ENCODE measurements at places on chromosomes 6 and 20.
A peak's percentile ranks its signal among the peaks of the same experiment; 100 is the strongest.

GRCh38 chr20:6295867-6296256, 173.0 kb upstream of the FERMT1 start:
- DNase-seq: no peak

GRCh38 chr6:88870717-88871330, 92.6 kb downstream of the RNGTT start:
- DNase-seq: peak; percentile 85

DNA sequence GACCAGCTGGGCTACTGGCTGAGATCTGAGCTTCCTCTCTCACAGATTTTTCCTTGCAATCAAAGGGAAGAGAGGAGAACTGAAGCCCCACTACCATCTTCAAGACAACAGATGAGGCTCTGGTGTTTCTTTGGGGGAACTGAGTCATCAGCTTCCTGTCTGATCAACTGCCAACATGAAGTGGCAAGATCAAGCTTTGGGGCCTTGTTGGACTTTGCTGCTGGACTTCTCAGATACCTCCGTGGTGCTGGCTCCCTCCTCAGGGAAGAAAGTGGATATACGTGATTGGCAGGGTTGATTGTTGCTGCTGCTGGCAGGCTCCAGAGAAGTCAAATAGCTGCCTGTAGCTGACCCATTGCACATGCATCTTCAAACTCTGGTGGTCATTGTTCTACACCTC, 3.6 kb upstream of the TOX2 start:
- peak; percentile 80 for DNase-seq

GRCh38 chr6:24547243-24547642, 52.5 kb downstream of the ALDH5A1 start:
- DNase-seq: peak; percentile 35

DNA sequence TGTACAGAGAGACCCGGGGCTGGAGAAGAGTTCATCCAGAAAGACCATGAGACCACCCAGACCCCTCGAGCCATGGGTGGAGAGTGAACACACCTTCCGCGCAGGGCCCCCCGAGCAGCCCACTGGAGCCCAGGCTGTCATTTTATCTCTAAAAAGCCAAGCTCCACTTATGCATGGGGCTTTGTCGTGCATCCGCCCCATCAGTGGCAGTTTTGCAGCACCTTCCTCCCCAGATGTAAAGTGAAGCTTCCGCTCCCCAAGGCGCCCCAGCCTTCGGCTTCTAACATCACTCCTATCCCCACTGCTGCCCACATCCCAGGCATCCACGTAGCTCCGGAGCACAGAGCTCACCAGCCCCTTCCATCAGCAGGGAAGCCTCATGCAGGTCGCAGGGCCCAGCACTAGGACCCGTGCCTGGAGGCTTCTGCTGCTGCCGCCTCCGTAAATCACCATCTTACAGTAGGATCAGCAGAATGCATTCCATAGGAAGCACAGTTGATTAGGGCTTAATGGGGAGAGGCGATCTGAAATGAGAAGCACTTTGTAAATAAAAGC, 301.1 kb downstream of the TAF4 start:
- no peak for DNase-seq

- DNase-seq: peak; percentile 27
Measured at GRCh38 chr6:132490024-132490423, 22.9 kb downstream of the STX7 start.

DNA sequence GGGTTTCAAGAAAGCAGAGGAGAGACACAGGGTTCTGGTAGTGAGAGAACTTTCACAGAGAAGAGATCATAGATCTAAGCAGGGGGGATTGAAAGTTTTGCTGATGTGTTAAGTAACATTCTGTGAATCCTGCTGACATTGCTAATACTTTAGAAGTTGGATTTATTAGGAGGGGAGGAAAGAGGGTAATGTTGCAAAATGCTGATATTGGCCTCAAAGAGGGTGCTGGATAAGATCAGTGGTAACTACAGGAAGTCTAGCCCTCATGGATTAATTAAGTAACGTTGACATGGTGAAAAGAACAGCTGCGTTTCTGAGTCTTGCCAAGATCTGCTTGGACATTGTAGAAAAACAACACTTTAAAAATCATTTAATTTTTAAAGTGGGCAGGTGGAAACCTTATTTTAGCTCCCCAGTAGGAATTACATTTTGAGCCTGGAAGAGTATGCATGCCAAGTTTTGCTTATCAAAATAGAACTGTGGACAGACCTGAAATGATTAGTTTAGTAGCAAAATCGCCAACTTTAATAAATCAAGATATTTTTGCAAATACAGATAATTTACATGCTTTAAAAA, 606.0 kb upstream of the HTR1E start:
- no peak for DNase-seq

- DNase-seq: peak; percentile 35
Measured at GRCh38 chr6:139655783-139656705, 281.6 kb upstream of the CITED2 start.

DNA sequence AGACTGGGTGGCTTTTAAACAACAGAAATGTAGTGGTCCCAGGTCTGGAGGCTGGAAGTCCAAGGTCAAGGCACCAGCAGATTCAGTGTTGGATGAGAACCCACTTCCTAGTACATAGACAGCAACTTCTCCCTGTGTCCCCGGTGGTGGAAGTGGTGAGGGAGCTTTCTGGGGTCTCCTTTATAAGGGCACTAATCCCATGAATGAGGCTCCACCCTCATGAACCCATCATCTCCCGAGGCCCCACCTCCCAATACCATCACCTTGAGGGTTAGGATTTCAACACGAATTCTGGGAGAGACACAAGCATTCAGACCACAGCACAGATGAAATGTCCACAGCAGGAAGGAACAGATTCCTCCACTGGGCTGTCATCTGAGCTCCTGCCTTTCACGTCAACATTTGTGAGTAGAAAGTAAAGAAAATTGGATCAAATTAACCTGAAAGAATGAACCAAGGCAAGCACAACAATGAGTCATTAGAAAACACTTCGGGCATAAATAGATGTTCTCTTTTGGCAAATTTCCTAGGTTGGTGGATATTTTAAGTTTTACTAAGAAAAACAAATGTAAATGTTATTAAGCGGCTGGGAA, 130.7 kb downstream of the RNASET2 start:
- DNase-seq: peak; percentile 88

- DNase-seq: no peak
Measured at GRCh38 chr6:148906386-148906785, 159.6 kb downstream of the UST start.

GRCh38 chr6:3455147-3455568, 1.7 kb downstream of the SLC22A23 start:
- DNase-seq: no peak

DNA sequence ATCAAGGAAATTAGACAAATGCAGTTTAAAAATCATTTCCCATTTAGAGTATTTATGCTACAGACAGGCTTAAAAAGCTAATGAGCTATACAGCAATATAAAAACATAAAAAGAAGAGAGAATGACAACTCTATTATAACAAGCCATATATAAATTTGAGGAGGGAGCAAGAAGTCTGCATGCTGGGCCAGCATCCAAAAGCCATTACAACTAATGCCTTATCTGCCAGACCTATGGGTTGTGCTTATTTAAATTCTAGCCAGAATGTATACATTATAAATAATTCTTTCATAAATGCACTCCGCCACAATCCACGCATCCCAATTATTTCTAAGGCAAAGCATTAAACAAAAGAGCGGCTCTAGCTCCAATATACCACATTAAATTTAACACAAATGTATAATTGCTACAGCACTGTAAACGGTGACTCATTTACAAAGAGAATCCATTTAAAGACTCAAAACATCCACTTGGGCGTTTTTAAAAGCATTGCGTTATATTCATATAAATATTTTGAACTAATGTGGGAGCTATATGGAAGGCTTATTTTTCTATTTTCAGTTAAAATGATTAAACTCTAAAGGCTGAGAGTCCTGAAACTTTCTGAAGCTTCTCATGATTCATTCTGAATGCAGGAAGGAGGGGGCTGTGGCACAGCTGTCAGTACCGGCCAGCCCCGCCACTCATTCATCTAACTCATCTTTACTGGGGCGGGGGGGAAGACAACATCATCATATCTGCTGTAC, 37.7 kb upstream of the RAB22A start:
- DNase-seq: peak; percentile 6

DNA sequence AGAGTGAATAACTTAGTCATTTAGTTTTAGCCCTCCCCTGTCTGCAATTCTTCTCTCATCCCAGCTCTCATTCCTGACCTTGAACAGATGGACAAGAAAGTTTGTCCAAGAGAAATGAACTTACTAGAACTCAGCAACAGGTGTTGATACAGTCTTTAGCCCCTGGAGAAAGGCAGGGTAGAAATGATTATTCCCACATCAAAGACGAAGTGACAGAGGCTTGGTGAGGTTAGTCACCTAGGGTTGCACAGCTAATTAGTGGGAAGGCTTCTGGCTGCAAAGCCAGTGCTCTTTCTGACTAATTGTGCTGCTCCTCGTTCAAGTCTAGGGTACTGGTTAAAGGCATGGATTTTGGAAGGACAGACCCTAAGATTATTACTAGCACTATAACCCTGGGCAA, 4.5 kb downstream of the ZDHHC14 start:
- DNase-seq: no peak

- DNase-seq: no peak
Measured at GRCh38 chr20:57878786-57879424, 169.1 kb upstream of the PMEPA1 start.

- DNase-seq: no peak
Measured at GRCh38 chr20:34862724-34863123, 9.9 kb downstream of the GGT7 start.

- no peak for DNase-seq
Measured at GRCh38 chr6:168384045-168385036, 56.6 kb upstream of the SMOC2 start.

GRCh38 chr6:28589234-28589956, 63.7 kb downstream of the GPX5 start:
- DNase-seq: peak; percentile 94

GRCh38 chr6:37783856-37784584, 35.5 kb upstream of the ZFAND3 start:
- DNase-seq: peak; percentile 50

DNA sequence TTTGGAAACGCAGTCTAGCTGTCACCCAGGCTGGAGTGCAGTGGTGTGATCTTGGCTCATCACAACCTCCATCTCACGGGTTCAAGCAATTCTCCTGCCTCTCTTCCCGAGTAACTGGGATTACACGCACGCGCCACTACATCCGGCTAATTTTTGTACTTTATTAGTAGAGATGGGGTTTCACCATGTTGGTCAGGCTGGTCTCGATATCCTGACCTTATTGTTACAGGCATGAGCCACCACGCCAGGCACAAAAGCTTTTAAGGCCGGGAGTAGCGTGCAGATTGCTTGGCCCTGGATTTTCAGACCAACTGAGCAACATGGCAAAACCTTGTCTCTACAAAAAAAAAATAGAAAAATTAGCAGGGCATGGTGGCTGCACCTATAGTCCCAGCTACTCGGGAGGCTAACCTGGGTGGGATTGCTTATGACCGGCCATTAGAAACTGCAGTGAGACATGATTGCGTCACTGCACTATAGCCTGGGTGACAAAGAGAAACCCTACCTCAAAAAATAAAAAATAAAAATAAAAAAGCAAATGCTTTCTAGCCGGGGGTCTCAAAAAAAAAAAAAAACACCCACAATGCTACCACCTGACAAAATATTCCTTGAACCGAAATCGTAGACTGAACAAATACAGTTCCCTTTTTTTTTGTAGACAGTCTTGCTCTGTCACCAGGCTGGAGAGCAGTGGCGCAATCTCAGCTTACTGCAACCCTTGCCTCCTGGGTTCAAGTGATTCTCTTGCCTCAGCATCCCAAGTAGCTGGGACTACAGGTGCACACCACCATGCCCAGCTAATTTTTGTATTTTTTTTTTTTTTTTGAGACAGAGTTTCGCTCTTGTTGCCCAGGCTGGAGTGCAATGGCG, 15.0 kb downstream of the RBM39 start:
- no peak for DNase-seq

GRCh38 chr20:44656448-44656847, 4.9 kb upstream of the ADA start:
- DNase-seq: no peak

DNA sequence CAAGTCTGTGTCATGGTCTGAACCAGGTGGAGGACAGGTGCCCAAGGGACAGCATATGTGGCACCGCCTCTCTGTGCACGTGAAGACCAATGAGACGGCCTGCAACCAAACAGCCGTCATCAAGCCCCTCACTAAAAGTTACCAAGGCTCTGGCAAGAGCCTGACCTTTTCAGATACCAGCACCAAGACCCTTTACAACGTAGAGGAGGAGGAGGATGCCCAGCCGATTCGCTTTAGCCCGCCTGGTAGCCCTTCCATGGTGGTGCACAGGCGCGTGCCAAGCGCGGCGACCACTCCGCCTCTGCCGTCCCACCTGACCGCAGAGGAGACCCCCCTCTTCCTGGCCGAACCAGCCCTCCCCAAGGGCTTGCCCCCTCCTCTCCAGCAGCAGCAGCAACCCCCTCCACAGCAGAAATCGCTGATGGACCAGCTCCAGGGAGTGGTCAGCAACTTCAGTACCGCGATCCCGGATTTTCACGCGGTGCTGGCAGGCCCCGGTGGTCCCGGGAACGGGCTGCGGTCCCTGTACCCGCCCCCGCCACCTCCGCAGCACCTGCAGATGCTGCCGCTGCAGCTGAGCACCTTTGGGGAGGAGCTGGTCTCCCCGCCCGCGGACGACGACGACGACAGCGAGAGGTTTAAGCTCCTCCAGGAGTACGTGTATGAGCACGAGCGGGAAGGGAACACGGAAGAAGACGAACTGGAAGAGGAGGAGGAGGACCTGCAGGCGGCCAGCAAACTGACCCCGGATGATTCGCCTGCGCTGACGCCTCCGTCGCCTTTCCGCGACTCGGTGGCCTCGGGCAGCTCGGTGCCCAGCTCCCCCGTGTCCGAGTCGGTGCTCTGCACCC, 109.5 kb upstream of the RAB32 start:
- peak; percentile 16 for DNase-seq

DNA sequence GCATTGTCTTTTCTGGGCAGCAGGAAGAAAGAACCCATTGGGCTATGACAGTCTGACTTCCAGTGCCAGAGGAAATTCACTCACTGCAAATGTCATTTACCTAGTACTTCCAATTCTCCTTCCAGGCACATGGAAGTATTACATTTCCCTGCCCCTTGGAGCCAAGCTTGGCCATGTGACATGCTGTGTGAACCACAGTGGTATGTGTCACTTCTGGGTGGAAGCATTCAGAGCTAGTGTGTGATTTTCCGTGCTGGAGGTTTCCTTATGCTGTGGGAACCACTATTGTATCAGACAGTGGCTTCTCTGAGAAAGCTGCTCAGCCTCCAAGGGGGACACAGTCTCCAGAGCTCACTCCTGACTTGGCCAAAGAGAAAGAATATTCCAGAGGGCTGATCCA, 387.6 kb downstream of the CDC5L start:
- no peak for DNase-seq

DNA sequence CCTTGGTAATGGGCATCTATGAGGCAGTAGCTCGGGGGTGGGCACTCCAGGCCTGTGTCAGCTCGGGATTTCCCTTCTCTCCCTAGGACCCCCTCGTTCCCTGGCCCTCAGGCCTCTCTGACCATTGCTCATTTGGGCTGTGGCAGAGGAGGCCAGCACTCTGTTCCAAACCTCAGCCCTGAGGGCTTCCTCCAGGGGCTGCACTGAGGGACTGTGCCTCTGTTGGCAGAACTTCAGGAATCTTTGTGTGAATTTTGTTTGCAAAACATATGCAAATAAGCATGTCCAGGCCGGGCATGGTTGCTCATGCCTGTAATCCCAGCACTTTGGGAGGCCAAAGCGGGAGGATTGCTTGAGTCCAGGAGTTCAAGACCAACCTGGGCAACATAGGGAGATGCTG, 11.0 kb downstream of the PACSIN1 start:
- no peak for DNase-seq

- DNase-seq: peak; percentile 17
Measured at GRCh38 chr20:3313683-3314065, 74.7 kb upstream of the SLC4A11 start.

GRCh38 chr20:34708621-34709043, 4.5 kb downstream of the TP53INP2 start:
- peak; percentile 56 for DNase-seq

- DNase-seq: no peak
Measured at GRCh38 chr20:25279403-25279802, 31.5 kb downstream of the PYGB start.
